CD4-positive, alpha-beta memory T cell (primary cell): ENCODE measurements at places on chromosomes 3 and 15. TPM values are rescaled to one million over a fixed set of nuclear protein-coding genes. Genes with fewer than 3 reads are reported as not detected.

The TXNRD3 gene
- total RNA-seq = 0.87 TPM

The DUOX2 gene
- 0.06 TPM for total RNA-seq

The CCR8 gene
- 6.9 TPM for total RNA-seq

The SPINK8 gene
- not detected for total RNA-seq

The C3orf49 gene
- not detected for total RNA-seq

The CFAP44 gene
- 25.7 TPM for total RNA-seq

The CATSPER2 gene
- 11.4 TPM for total RNA-seq

DNA sequence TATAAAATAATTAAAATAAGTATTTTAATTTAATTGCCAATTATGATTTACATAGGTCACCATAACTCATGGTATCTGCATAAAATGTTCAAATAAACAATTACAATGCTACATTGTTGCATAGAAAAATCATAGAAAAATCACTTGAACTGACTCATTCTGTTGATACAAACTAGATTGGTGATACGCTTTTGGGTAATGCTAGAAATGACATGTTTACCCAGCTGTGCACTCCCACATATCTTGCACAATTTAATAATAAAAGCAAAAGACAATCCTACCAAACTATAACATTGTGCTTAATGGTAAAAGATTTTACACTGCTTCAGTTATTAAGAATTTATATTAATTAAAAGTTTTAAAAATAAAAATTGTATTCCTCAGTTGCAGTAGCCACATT, 45.8 kb upstream of the FBXL22 start:
- H3K27ac ChIP-seq = no peak overlapping the region
- no peaks in the 10 kb centered on the region for H3K27me3 ChIP-seq
- H3K36me3 ChIP-seq = peaks cover 2% of the 10 kb centered on the region
- peaks cover 42% of the 10 kb centered on the region for H3K4me1 ChIP-seq

DNA sequence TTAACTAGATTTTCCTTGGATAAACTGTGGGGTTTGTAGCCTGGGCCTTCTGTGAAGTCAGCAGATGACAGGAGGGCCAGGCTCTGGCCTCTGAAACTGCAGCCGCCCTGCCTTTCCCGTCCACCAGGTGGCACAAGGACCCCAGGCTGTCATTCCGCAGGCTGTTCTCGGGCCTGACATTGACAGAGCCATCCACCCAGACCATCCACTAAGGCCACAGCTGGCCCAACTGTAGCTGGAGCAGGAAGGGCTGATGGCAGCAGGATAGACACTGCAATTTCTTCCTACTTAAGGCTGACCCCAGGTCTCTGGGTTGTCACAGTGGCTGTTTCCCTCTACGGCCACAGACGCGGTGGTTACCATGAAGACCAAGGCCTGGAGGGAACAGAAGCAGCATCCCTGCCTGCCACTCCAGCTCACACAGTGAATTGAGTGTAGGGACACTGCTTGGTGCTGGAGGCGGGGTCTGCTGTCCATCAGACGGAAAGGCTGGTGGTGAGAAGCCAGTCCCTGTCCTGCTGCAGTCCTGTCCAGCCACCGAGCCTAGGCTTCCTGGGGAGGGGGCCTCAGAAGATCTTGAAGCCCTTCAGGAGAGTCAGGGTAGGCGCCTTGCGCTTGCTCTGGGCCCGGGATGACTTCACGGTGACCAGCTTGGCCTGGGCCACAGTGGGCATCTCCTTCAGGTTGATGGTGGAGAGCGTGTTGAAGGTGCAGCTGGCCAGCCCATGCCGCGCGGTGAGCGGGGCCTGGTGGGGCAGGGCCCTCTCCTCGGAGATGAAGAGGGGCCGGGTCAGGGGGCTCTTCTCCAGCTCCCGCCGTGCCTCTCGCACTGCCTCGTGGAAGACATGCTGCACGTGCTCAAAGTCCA, 9.4 kb downstream of the SLC51B start:
- H3K27ac ChIP-seq = no peak overlapping the region
- no peak overlapping the region for H3K4me3 ChIP-seq
- H3K4me1 ChIP-seq = peaks cover 6% of the 10 kb centered on the region
- DNase-seq = peak; percentile 26
- no peaks in the 10 kb centered on the region for H3K36me3 ChIP-seq
- peaks cover under 1% of the 10 kb centered on the region for H3K27me3 ChIP-seq

DNA sequence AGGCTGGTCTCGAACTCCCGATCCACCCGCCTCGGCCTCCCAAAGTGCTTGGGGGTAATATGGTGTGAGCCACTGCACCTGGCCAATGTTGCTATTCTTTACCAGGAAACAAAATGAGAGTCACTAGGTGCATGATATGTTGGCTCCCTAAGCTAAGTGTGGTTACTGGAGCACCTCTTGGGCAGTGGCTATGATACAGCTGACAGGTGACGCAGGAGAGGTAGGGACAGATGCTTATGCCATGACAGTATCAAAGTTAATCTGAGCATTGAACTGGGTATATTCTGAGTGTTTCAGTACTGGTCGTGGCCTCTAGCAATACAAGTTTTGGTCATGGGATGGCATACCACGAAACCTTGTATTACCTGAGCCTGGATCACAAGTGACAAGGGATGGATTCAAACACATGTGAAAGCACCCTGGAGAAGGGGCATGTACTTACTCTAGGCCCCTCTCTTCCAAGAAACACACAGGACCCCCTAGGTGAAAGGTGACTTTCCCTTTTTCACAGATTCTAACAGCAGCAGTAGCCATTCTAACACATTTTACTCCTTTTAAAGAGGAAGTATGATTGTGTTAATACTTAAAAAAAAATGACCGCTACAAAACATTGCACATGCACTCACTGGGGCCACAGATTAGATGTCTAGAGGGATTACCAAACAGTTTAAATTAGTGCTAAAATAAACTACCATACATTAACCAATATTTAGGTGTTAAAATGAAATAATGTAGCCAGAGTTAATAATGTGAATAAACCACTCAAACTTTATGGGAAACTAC, 467.3 kb downstream of the SHQ1 start:
- H3K27ac ChIP-seq = no peak overlapping the region
- no peak overlapping the region for H3K4me3 ChIP-seq
- peaks cover 33% of the 10 kb centered on the region for H3K4me1 ChIP-seq
- peaks cover 4% of the 10 kb centered on the region for H3K36me3 ChIP-seq
- no peaks in the 10 kb centered on the region for H3K27me3 ChIP-seq

DNA sequence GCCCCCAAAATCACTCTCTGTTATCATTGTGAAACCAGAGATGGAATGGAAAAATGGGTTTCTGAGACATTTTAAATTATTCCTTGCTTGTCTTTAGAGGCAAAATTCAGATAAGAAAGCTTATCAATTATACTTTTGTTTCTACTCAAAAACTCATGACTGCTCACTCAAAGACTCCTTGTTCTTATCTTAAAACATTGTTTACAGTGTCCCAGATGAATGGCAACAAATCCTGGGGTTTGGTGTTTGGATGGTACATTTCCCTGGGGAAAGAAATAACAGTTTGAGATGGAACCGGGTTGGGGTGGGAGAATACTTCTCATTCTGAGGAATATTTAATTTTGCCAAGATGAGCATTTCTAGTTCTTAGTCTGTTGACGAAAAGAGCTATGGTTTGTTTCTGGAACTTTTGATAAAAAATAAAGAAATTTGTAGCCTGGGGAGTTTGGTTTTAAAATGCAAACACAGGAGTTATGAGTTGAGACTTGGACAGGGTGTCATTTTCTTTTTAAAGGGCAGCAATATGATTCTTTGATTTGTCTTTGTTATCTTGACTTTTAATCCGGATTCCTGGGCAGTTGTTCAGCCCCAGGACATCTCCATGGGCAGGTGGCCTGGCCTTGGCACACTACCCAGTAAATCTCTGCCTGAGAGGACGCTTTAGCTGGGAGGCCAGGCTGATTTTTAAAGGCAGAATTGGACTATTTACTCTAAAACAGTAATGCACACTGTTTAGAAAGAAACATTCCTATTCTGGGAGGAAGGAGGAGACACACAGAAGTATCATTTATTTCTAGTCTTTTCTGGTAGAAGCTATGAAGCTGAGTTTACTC, 32.4 kb downstream of the BTD start:
- no peak overlapping the region for H3K27ac ChIP-seq
- no peak overlapping the region for H3K4me3 ChIP-seq
- no peak for DNase-seq

- no peaks in the 10 kb centered on the region for H3K27me3 ChIP-seq
- DNase-seq = no peak
- H3K4me3 ChIP-seq = no peak overlapping the region
- H3K4me1 ChIP-seq = no peaks in the 10 kb centered on the region
- H3K36me3 ChIP-seq = no peaks in the 10 kb centered on the region
Observed at GRCh38 chr3:58645726-58646125, 20.8 kb downstream of the FAM3D start.

DNA sequence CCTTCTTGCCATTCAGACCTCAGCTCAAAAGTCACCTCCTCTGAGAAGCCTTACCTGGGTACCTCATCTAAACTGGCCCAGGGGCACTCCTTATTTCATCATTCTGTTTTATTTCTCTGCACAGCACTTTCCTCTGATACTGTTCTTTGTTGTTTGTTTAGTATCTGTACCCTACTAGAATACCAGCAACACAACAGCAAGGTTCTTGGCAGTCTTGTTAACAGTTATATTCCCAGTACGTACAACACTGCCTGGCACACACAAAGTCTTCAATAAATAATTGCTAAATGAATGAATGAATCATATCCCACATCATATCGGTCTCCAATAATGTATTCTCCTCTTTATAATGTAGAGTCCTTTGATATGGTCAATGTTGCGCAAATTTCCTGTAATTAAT, 188.1 kb downstream of the FOXP1 start:
- peaks cover 82% of the 10 kb centered on the region for H3K4me1 ChIP-seq
- no peaks in the 10 kb centered on the region for H3K36me3 ChIP-seq
- no peak for DNase-seq
- H3K4me3 ChIP-seq = no peak overlapping the region

- no peak overlapping the region for H3K4me3 ChIP-seq
- H3K27ac ChIP-seq = no peak overlapping the region
- no peaks in the 10 kb centered on the region for H3K27me3 ChIP-seq
- H3K36me3 ChIP-seq = no peaks in the 10 kb centered on the region
- no peaks in the 10 kb centered on the region for H3K4me1 ChIP-seq
- DNase-seq = no peak
Observed at GRCh38 chr3:27138562-27138961, 230.6 kb downstream of the NEK10 start.

- no peaks in the 10 kb centered on the region for H3K4me1 ChIP-seq
- no peak for DNase-seq
- H3K4me3 ChIP-seq = no peak overlapping the region
- peaks cover 9% of the 10 kb centered on the region for H3K36me3 ChIP-seq
Observed at GRCh38 chr3:188608401-188608800, 454.4 kb downstream of the LPP start.

DNA sequence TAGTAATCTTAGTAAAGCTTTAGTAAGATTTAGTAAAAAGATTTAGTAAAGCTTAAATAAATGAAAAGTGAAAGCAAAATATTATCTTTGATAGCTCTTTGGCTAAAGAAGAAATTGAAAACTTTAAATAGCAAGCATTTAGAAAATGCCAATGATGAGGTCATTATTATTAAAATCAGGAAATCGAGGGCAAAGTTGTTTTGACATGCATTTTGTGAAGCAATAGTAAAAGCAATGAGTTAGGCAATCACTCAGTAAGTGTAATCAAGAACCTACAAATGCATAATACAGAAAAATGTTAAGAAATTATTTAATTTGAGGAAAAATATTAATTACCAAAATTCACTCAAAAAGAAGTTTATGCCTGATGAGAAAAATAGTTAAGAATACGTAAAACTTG, 280.3 kb upstream of the MME start:
- H3K4me1 ChIP-seq = no peaks in the 10 kb centered on the region
- no peak overlapping the region for H3K4me3 ChIP-seq
- no peaks in the 10 kb centered on the region for H3K27me3 ChIP-seq
- H3K27ac ChIP-seq = no peak overlapping the region
- no peak for DNase-seq

DNA sequence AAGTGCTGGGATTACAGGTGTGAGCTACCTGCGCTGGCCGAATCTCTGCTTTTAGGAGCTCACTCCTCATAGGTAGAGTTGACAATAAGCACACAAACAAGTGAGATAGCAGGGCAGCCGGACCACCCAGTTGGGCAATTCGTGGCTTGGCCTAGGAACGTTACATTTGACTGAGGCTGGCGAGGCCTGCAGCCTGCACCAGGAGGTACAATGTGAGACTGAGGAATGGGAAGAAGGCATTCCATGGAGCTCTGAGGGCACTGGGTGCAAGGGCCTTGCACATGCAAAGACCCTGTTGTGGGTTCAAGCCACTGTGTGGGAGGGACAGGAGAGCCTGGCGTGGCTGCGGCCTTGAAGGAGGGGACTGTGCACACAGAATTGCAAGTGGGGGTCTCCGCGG, 152.5 kb downstream of the LRRK1 start:
- H3K27me3 ChIP-seq = no peaks in the 10 kb centered on the region
- H3K4me1 ChIP-seq = no peaks in the 10 kb centered on the region
- no peak overlapping the region for H3K27ac ChIP-seq
- no peaks in the 10 kb centered on the region for H3K36me3 ChIP-seq
- DNase-seq = no peak

DNA sequence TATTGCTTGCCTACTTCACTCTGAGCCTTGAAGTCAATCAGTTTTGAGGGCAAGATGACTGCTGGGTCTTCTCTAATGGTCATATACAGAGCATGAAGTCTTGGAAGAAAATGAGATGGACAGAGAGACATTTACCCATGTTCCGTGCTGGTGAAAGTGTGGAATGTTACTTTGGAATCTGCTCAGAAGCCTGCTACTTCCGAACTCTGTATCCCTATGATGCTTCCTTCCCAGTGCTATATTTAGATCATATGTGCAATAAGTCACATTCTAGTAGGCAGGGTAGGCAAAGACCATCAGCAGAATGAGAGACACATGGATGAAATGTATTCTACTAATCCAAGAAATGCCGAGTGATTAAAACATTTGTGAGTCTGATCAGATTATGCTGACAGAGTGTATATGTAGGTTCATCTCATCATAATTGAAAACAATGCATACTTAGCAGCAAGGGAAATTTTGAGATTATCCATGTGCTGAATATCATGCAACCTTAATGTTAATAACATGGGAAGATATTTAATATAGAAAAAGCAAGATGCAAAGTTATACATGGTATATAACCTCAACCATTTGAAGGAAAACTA, 60.5 kb downstream of the RAB7A start:
- no peak for DNase-seq
- no peaks in the 10 kb centered on the region for H3K27me3 ChIP-seq
- peaks cover 77% of the 10 kb centered on the region for H3K4me1 ChIP-seq
- H3K36me3 ChIP-seq = no peaks in the 10 kb centered on the region

- no peaks in the 10 kb centered on the region for H3K27me3 ChIP-seq
- no peak for DNase-seq
- H3K4me1 ChIP-seq = no peaks in the 10 kb centered on the region
- H3K4me3 ChIP-seq = no peak overlapping the region
- no peaks in the 10 kb centered on the region for H3K36me3 ChIP-seq
Observed at GRCh38 chr3:178475062-178475461, 61.2 kb upstream of the KCNMB2 start.
